Fibroblast of gingiva (primary cell): ENCODE measurements at places on chromosomes 6 and 20.

- DNase-seq = no peak
These were observed 22.2 kb downstream of the PGBD1 start for GRCh38 chr6:28303570-28303969.

DNA sequence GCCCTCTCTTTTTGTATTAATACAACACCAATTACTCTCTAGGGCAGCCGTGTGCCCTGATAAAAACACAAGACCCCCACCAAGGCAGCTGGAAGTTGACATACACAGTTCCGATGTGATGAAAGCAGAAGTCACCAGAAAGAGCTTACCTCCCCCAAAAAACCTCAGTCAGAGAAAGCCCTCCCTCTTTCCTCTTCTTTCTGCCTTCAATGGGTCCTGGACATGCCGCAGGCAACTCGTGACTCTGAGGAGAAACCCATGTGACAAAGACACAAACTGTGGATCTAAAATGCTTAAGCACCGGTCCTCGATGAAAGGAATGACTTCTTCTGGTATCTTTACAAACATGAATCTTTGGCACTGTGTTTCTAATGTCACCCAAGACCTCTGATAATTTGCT is 117.7 kb upstream of the CCDC28A start:
- no peak for DNase-seq

- DNase-seq = no peak
These were observed 92.0 kb downstream of the ATXN1 start for GRCh38 chr6:16669227-16669626.

GRCh38 chr20:49572857-49573256 is 4.9 kb upstream of the PTGIS start:
- DNase-seq = no peak

GRCh38 chr20:41507851-41508250 is 110.3 kb downstream of the CHD6 start:
- no peak for DNase-seq

DNA sequence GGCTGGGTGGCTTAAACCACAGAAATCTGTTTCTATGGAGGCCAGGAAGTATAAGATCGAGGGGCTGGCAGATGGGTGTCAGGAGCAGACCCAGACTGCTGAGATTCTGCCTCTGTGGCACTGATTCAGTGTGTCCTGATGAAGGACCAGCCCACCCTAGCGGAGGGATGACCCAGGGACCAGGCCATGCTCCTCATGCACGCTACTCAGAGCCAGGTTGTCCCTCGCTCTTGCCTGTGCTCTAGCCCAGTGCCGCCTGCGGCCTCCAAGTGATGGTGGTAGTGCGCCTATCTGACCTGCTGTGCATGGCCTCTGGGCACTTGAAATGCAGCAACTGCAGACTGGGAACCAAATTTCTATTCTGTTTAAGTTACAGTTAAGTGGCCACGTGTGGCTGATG is 13.1 kb upstream of the APMAP start:
- no peak for DNase-seq

GRCh38 chr20:63737945-63738686 is 1.5 kb upstream of the SLC2A4RG start:
- DNase-seq = no peak

DNA sequence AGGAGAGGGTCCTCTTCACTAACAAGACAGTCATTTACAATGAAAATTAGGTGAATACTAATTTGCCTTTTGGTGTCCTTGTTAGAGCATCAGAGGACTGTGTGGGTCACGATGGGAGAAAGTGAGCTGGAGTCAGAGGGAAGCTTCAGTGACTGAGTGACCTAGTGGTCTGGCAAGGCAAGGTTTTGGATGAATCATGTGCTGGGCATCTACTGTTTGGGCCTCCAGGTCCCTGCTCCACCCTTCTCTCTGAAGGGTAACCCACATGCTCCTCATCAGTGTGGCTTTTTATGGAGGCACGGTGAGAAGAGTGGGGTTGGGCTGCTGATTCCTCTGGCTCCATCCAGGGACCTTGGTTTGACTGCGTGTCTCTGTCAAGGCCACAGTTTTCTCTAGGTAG is 60.5 kb upstream of the EXOC2 start:
- peak; percentile 38 for DNase-seq
